ENCODE measurements at places on chromosomes 2 and 18.

DNA sequence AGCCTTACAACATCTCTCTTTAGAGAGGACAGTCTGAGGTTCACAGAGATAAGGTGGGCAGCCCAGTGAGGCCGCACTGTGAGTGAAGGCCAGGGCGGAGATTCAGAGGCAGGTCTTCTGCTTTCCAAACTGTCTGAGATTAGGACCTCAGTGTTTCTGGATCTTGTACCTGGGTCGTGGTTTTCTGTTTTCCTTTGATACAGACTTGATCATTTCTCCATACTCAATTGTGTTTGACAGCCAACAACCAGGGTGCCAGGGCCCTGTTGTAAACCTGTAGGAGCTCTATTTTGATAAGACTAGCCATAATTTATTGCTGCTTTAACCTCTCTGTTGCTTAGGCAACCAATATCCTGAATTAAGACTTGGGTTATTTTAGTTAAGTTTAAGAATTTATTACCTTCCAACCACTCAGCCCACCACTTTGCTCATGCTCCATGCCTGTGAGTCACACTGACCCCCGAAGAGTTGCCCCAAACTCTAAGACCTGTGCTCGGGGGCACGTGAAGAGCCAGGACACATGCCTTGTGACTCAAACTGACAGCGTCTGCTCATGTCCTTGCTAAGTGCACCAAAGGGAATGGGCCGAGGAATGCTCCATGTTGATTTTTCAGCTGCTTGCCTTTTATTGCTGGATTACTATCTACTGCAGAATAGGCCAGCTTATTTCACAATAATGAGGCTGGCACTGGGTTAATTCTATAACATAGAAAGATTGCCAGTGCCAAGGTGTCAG lies 248.6 kb downstream of the BCL2 start:
- no peak overlapping the region for H3K4me3 ChIP-seq
- H3K27ac ChIP-seq: no peak overlapping the region
- DNase-seq: no peak
- peaks cover 11% of the 10 kb centered on the region for H3K4me1 ChIP-seq
- no peaks in the 10 kb centered on the region for H3K27me3 ChIP-seq

GRCh38 chr2:67013821-67014220 lies 383.3 kb upstream of the ETAA1 start:
- no peak overlapping the region for H3K4me3 ChIP-seq
- H3K27me3 ChIP-seq: no peaks in the 10 kb centered on the region
- no peaks in the 10 kb centered on the region for H3K4me1 ChIP-seq
- no peaks in the 10 kb centered on the region for H3K36me3 ChIP-seq

DNA sequence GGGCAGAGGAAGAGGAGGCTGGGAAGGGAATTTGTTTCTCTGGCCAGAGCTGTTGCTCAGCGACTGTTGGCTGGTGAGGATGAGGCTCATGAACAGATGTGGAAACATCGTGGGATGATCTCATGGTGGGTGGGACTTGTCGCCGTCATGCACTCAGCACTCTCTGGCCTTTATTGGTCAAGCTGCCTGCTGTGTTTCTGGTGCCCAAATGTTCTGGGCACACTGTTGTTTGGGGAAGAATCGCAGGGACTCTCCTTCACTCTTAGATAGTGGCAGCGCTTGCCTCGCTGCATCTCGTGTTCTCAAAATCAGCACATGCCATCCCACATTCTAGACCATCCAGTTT lies 145.6 kb downstream of the AGAP1 start:
- H3K27me3 ChIP-seq: peaks cover 31% of the 10 kb centered on the region
- H3K36me3 ChIP-seq: no peaks in the 10 kb centered on the region
- H3K4me3 ChIP-seq: no peak overlapping the region

GRCh38 chr2:31980674-31981356 lies 30.0 kb downstream of the MEMO1 start:
- no peak for DNase-seq
- no peaks in the 10 kb centered on the region for H3K27me3 ChIP-seq
- H3K4me1 ChIP-seq: peaks cover 18% of the 10 kb centered on the region
- H3K27ac ChIP-seq: peak overlapping the region; percentile 10
- no peak overlapping the region for H3K4me3 ChIP-seq

GRCh38 chr2:100982431-100982861 lies 19.6 kb upstream of the RPL31 start:
- H3K27me3 ChIP-seq: no peaks in the 10 kb centered on the region
- no peak for DNase-seq
- H3K4me3 ChIP-seq: no peak overlapping the region
- no peak overlapping the region for H3K27ac ChIP-seq
- no peaks in the 10 kb centered on the region for H3K4me1 ChIP-seq
- H3K36me3 ChIP-seq: no peaks in the 10 kb centered on the region

DNA sequence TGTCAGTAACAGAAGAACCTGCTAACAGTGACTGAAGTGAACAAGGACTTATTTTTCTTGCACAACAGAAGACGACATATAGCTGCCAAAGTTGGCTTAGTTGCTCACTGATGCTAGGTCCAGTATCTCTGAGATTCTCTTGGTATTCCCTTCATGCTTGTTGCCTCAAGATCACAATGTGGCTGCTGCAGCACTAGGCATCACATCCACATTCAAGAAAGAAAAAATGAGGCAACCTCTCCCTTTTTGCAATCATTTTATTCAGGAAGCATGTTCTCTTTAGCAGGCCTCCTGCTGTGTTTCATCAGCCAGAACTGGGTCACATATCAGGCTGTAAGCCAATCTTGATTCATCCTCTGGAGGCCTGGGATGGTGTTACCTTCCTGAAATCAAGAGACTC lies 11.7 kb upstream of the MAPK4 start:
- no peaks in the 10 kb centered on the region for H3K36me3 ChIP-seq
- DNase-seq: no peak

GRCh38 chr2:200408428-200409316 lies 101.2 kb downstream of the KCTD18 start:
- no peaks in the 10 kb centered on the region for H3K4me1 ChIP-seq
- H3K36me3 ChIP-seq: no peaks in the 10 kb centered on the region
- no peak overlapping the region for H3K4me3 ChIP-seq
- no peak overlapping the region for H3K27ac ChIP-seq
- H3K27me3 ChIP-seq: no peaks in the 10 kb centered on the region

- peaks cover 43% of the 10 kb centered on the region for H3K36me3 ChIP-seq
- H3K27ac ChIP-seq: peak overlapping the region; percentile 89
- H3K4me1 ChIP-seq: peaks cover 54% of the 10 kb centered on the region
- no peaks in the 10 kb centered on the region for H3K27me3 ChIP-seq
Measured at GRCh38 chr2:201235860-201236811, 24.2 kb upstream of the CASP8 start.

DNA sequence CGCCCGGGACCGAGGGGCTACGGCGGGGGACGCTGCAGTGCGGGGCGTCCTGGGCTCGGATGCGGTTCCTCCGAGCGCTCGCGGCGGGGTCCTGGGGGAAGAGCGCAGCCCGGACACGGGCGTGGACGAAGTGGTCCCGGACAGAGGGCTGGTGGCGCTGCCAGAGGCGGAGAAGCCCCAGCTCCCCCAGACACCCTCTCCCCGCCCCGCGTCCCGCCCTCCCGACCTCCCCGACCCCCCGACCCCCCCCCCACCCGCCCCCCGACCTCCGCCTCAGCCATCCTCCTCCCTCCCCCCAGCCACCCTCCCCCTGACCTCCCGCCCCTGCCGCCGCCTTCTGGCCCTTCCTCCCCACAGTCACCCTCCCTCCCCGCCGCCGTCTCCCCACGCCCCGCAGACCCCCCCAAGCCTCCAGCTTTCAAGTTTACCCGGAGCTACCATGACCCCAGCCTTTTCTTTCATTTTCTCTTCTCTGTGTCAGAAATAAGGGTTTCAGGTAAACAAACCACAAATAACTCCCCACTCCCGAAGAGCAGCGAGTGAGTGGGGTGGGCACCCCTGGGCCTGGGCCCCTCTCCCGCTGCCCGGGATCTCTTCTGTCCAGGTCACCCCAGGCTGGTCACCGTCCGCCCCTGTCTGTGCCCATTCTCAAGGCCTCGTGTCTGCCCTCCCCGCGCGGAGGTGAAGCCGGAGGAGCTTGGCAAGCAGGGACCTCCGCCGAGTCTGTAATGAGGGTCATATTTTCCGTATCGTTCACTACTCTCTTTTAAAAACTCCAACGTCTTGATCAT lies 5.1 kb downstream of the NFATC1 start:
- peak overlapping the region; percentile 99 for H3K27ac ChIP-seq
- H3K4me3 ChIP-seq: peak overlapping the region; percentile 91
- H3K4me1 ChIP-seq: peaks cover 29% of the 10 kb centered on the region

DNA sequence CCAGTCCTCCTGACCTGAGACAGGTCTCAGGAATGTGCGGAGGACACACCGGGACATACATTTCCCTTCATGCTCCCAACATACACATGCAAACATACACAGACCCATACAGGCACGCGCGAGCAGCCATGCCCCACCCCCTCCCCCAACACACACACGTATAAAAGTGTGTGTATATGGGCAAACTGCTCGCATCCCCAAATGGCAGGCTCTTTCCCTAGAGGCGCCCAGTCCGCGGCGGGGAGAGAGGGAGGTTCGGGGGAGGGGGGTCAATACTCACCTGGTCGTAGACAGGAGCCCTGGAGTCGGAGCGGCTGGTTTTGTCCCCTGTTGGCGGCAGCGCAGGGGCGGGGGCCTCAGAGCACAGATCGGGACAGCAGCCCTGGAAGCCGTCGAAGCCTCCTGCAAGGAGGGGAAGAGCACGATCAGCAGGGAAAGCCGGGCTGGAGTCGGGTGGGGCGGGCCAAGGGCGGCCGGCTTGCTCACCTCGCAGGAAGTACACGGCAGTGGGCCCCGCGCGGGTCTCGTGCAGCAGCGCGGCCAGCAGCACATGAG lies 682 bp downstream of the DUSP2 start:
- H3K4me1 ChIP-seq: peaks cover 27% of the 10 kb centered on the region
- peak overlapping the region; percentile 98 for H3K27ac ChIP-seq
- peak overlapping the region; percentile 94 for H3K4me3 ChIP-seq
- H3K27me3 ChIP-seq: no peaks in the 10 kb centered on the region
- DNase-seq: peak; percentile 53
- H3K36me3 ChIP-seq: no peaks in the 10 kb centered on the region

GRCh38 chr2:69012310-69013141 lies 453 bp upstream of the ANTXR1 start:
- H3K4me3 ChIP-seq: peak overlapping the region; percentile 84
- peaks cover 25% of the 10 kb centered on the region for H3K27me3 ChIP-seq
- DNase-seq: peak; percentile 29
- H3K36me3 ChIP-seq: no peaks in the 10 kb centered on the region
- H3K27ac ChIP-seq: no peak overlapping the region

- no peaks in the 10 kb centered on the region for H3K36me3 ChIP-seq
- DNase-seq: no peak
- H3K27me3 ChIP-seq: no peaks in the 10 kb centered on the region
- no peaks in the 10 kb centered on the region for H3K4me1 ChIP-seq
- no peak overlapping the region for H3K4me3 ChIP-seq
Measured at GRCh38 chr2:60302377-60303126, 250.9 kb downstream of the BCL11A start.

GRCh38 chr2:119242276-119243119 lies 18.9 kb downstream of the STEAP3 start:
- no peak overlapping the region for H3K4me3 ChIP-seq
- no peaks in the 10 kb centered on the region for H3K36me3 ChIP-seq
- no peaks in the 10 kb centered on the region for H3K4me1 ChIP-seq
- DNase-seq: no peak
- H3K27ac ChIP-seq: no peak overlapping the region
- H3K27me3 ChIP-seq: no peaks in the 10 kb centered on the region

DNA sequence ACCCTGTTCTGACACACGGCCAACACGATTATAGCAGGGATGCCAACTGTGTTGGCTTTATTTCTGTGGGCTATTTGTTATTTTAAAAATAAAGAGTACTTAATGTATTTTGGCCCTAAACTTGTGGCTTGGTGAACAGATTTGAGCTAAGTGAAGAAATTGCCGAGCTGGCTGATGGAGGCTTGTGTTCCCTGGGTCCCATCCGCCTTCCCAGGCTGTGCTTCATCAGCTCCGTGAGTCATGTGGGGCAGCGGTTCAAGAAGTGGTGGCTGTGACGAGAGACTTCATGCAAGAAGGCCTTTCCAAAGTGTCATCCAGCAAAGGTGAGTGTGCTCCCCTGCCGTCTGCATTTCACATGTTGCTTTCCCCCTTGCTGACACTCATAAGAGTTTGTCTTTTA lies 73.6 kb upstream of the NCK2 start:
- no peak for DNase-seq
- no peak overlapping the region for H3K27ac ChIP-seq
- H3K27me3 ChIP-seq: no peaks in the 10 kb centered on the region

GRCh38 chr18:8858888-8859511 lies 153.6 kb downstream of the MTCL1 start:
- H3K36me3 ChIP-seq: no peaks in the 10 kb centered on the region
- H3K27me3 ChIP-seq: no peaks in the 10 kb centered on the region
- H3K27ac ChIP-seq: no peak overlapping the region
- no peak for DNase-seq
- H3K4me1 ChIP-seq: no peaks in the 10 kb centered on the region

- H3K4me1 ChIP-seq: no peaks in the 10 kb centered on the region
- H3K4me3 ChIP-seq: no peak overlapping the region
- H3K36me3 ChIP-seq: no peaks in the 10 kb centered on the region
- H3K27me3 ChIP-seq: peaks cover 21% of the 10 kb centered on the region
Measured at GRCh38 chr2:9944330-9944758, 7.1 kb upstream of the GRHL1 start.

- peaks cover 8% of the 10 kb centered on the region for H3K4me1 ChIP-seq
- no peak for DNase-seq
- H3K27ac ChIP-seq: no peak overlapping the region
- H3K27me3 ChIP-seq: no peaks in the 10 kb centered on the region
Measured at GRCh38 chr2:191087311-191087710, 63.5 kb downstream of the STAT4 start.

DNA sequence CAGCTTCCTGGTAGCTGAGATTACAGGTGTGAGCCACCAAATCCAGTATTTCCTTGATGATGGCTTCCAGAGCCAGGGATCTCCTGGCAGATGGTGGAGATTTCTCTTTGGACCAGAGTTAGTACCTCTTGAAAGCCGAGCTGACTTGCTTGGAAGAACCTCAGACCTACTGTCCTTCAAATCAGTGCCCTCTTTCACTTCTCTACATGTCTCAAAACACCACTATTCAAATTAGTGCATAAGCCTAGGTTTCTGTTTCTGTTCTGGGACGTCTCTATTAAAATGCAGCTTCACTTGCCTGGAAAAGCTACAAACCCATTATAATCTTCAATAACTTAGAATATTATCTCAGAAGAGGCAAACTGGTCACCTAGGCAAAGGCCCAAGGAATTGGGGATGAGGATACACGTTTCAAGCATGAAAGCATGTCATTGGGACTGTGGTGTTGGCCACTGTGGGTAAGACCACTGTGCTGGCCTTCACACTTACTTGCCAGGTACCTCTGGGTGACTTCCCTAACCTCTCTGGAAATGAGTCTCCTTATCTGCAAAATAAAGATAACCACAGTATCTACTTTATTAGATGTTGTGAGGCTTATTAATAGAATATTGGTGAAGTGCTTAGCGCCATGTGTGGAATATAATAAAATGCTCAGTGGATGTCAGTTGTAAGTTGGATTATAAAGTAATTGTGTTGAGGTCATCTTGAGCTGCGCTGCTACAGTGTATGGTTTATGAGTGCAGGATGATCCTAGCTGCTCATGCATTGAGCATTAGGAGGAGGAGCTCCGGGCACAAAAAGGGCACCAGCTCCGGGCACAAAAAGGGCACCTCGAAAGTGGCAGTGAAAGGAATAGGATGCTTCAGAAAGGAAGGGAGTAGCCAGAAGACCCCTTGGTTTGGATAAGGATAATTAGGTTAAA lies 84.5 kb downstream of the DOCK10 start:
- peak overlapping the region; percentile 81 for H3K27ac ChIP-seq
- H3K4me3 ChIP-seq: peak overlapping the region; percentile 39
- H3K4me1 ChIP-seq: peaks cover 88% of the 10 kb centered on the region
- no peak for DNase-seq
- no peaks in the 10 kb centered on the region for H3K27me3 ChIP-seq

Data from naive thymus-derived CD8-positive, alpha-beta T cell (primary cell).